ENCODE measurements at places on chromosomes 5 and 9.
A peak's percentile ranks its signal among the peaks of the same experiment; 100 is the strongest.

DNA sequence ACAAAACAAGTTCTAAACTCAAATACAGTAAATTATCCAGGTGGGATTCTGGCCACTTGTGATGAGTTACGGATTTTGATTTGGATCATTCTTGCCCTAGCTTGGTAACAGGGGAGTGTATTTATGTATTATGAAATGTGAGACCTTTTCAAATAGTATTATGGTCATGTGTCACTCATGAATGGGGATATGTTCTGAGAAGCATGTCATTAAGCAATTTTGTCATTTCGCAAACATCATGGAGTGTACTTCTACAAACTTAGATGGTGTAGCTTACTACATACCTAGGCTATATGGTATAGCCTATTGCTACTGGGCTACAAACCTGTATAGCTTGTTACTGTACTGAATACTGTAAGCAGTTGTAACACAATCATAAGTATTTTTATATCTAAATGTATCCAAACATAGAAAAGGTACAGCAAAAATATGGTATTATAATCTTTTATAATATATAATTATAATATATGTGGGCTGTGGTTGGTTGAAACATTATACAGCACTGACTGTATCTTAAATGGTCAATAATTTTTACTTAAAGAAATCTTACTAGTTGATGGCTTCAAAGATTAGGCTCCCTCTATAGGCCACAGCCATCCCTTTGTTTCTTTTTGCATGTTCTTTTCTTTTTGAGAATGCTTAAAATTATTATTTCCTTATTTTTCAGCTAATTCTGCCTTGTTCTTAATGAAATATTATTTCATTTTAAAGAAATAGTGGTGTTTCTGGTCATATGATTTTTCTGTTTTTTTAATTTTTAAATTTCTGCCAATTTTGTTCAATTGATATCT is 128.4 kb downstream of the MAST4 start:
- DNase-seq = no peak

DNA sequence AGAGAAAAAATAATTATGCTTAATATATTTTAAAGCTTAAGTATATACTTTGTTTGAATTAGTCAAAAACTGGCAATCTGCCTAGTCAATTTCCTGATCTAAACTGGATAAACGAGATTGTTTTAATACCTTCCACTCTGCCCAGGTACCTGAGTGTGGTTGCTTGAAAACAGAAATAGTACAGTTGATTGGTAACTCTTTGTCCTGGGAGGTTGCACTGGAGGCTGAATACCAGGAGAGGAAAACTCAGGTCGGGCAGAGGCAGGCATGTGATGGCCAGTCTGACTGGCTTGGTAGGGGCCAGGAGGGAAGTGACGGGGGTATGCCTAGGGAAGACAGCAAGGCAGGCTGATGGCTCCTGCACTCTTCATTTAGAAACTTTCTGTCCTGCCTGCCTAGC is 80.2 kb downstream of the PIK3R1 start:
- DNase-seq = peak; percentile 74

DNA sequence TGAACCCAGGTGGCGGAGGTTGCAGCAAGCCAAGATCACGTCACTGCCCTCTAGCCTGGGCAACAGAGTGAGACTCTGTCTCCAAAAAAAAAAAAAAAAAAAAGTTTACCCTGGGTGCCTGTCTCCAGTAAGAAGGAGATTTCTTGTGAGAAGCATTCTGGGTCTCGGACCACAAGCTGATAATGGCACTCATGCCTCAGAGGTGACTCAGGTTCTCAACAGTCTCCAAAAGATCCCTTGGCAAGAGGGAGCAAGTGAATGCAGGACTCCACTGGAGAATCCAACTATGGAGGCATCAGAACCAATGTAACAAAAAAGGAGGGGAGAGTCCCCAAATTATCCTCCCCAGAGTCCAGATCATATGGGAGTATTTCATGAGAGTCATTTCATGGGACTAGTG is 106.0 kb upstream of the LRRTM2 start:
- DNase-seq = no peak

GRCh38 chr9:101620452-101620851 is 25.7 kb upstream of the PPP3R2 start:
- no peak for DNase-seq

DNA sequence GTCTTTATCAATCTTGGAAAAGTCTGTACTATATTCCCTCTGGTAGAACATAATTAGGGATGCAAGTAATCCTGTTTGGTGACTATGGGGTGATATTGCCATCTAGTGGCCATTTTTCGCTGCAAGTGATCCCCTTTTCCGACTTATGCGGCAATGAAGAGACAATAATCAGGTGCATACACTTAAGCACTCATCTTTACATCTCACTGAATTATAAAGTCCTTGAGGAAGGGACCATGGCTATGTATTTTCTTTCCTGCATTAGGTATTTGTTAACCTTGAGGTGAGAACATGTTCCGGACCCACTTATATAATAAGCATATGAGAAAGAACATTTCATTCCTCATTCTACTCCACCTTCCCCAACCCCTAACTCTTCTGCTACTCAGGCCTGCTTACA is 19.6 kb upstream of the LIX1 start:
- DNase-seq = peak; percentile 65

DNA sequence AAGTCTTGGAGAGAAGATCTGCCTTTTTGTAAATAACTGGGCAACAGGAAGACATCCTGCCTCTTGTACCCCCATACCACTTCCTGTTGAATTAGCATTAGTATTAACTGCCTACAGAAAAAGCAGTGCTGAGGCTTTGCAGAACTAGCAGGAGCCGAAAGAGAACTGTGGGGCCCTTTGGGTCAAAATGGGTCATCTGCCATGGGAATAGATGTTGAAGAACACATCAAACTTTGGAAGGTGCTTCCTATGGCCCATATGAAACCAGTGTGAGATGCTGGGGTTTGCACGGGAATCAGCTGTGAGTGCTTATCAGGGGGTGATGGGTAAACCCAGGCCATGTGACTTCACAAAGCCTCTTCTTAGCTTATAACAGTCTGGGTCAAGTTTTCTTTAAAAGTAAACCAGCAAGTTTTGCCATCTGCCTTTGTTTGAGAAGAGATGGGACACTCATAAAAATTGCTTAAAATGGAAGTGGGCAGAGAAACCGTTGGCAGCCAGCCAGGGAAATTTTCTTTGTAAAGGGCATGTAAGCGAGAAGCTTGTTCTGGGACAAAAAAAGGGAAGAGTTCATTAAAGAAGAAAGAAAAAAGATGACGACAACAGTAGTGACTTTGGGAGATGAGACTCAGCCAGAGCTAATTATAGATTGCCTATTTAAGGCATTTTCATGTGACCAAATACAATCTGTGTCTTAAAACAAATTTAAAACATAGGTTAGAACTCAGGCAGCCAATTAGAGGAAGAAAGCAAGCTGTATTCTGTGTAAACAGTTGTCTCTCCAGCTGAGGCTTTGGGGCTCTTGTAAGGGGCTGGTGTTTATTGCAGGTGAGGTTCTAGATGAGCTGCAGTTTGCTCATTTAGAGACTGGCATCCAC is 4.4 kb downstream of the SLC25A25 start:
- peak; percentile 63 for DNase-seq

DNA sequence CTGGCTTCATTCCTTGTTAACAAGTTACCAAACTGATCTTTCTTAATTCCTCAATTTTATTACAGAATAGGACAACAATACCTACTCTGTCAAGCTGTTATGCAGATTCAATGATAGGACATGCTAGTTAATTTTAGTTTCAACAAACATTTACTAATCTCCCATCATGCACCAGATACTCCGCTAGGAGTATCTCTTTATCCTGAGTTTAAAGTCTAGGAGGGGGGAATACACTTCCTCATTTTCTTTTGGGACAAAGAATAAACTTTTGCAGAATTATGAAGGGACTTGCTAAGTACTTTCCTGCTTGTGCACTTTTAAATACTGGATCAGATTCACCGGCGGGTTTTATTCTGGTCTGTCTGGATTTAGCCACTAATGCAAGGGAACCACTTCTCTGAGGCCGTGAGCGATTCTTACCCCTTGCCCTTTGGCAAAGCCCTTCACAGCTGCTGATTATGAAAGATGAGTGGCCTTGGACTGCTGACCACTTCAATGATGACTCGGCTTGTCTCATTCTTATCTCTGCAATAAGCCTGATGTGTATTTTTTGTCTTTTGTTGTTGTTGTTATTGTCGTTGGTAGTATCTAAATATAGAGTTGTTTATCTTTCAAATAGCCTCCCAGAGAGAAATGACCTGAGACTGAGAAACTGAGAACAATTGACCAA is 73.9 kb downstream of the RMI1 start:
- no peak for DNase-seq

GRCh38 chr9:122125158-122125508 is 32.0 kb upstream of the TTLL11 start:
- peak; percentile 70 for DNase-seq

DNA sequence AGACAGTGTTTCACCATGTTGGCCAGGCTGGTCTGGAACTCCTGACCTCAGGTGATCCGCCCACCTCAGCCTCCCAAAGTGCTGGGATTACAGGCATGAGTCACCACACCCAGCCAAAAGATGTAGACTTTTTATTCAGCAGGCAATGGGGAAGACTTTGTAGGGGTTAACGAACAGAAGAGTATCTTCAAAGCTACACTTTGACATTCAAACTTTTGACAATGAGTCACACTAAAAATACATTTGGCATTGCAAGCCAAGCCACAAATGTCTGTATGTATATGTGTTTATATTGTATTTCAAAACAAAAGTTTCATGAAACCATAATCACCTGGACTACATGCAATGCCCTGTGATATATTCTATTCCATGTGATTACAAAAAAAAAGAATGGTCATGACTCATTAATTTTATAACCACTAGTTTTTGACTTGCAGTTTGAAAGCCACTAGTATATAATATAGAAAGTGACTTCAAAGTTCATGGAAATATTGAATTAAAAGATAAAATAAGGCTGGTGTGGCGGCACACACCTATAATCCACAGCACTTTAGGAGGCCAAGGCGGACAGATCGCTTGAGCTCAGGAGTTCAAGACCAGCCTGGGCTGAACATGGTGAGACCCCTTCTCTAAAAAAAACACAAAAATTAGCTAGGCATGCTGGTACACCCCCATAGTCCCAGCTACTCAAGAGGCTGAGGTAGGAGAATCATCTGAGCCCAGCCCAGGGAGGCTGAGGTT is 8.3 kb downstream of the DIMT1 start:
- peak; percentile 67 for DNase-seq

DNA sequence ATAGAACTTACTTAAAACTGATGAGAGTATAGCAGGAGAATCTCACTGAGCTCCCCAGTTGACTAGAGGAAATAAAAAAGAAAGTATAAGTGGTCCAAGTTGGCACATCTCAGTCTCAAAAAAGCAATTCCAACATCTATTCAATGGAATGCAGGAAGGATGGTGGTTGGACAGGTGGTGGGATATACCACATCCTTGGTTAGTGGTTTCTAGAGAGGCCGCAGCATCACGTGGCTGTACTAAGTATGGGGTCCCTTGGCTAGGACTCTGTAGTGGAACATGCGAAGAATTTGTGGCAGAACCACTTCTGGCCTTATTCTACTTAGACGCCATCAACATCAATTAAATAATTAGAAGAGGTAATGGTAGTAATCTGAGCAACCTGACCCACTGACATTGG is 232.4 kb downstream of the SAXO1 start:
- no peak for DNase-seq

- DNase-seq = no peak
Measured at GRCh38 chr5:124060413-124061067, 548.6 kb downstream of the CSNK1G3 start.

- no peak for DNase-seq
Measured at GRCh38 chr5:152237531-152237930, 167.5 kb downstream of the NMUR2 start.

- DNase-seq = no peak
Measured at GRCh38 chr5:135615581-135616260, 36.9 kb upstream of the CXCL14 start.

DNA sequence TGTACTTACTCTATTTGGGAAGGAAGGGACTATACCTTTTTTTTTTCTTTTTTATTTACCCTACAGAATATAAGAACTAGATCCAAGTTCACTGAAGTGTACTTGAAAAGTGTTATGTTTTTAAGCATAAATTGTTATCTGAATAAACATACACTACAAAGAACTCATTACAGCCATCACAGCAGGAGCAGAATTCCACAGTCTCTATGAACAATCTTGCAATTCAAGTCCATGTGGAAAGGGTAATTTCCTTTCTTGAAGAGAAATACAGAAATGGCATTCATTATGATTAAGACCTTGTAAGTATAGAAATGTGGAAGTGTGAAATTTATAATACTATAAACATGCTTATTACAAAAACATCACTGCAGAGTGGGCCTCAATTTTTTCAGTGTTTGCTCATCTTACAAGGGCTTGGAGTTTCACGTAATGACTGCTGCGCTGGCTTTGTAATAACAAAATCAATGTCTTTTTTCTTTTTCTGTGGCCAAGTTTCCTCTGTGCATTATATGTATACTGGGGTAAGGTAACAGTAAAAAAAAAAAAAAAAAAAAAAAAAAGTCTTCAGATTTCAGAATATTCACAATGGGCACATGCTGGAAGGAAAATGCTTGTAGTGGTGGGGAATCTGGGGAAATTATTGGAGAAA is 77.0 kb upstream of the GNA14 start:
- no peak for DNase-seq

DNA sequence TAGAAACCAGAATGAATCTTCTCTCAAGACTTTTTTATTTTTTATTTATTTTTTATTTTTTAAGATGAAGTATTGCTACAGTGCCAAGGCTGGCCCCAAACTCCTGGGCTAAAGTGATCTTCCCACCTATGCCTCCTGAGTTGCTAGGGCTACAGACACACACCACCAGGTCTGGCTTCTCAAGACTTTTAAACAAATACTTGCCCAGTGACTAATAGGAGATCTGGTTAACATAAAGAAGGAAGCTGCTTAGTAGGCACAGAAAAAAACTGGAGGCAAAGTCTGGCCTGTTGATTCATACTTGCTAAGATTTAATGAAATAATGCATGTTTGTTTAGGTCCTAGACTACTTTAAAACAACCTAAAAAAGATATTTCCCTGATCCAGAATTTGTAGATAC is 43.8 kb downstream of the SLC38A9 start:
- peak; percentile 79 for DNase-seq

DNA sequence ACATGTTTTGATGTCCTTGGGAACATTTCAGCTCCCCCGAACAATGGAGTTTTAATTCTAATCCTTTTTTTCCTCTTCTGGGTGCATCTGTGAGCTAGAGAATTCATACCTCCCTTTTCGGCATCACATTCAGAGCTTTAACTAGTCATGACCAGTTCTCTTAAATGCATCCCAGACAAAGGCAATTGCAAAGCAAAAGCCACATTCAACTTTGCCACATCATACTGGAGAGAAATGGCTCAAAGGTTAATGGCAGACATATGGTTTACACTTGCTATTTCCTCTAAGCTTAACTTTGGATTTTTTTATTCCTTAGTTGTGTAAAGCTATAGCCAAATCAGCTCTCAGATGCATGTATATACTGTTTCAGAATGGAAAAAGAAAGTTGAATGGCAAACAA is 153.3 kb downstream of the ESM1 start:
- DNase-seq = no peak

DNA sequence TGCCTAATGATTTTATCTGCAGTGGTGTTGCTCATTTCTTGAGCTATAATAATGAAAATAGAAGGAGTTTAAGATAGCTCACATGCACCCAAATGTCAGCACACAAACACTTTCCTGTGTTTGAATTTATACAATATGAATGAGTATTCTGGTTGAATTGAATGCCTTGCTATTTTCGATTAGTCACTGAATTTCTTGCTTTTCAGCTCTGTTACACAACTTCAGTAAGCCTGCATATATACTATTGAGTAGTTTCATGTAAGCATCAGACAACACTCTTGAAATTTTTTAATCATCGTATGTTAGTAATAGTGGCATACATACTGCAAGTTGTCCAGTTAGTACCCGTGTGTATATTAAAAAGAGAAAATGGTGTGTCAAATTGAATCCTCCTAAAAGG is 281.5 kb upstream of the GRIA1 start:
- DNase-seq = peak; percentile 34

Data from mammary epithelial cell (primary cell).